Upper lobe of right lung (tissue), 1 donor: ENCODE measurements at places on chromosomes 3 and 15. TPM values are rescaled to one million over a fixed set of nuclear protein-coding genes. Genes with fewer than 3 reads are reported as not detected.

Gene CAND2
- total RNA-seq = 7.8 TPM

Gene KCNMB3
- total RNA-seq = 2.5 TPM

Gene STRIT1
- total RNA-seq = not detected

Gene CISH
- 71.6 TPM for total RNA-seq
